ENCODE measurements at places on chromosomes 16 and 17.

DNA sequence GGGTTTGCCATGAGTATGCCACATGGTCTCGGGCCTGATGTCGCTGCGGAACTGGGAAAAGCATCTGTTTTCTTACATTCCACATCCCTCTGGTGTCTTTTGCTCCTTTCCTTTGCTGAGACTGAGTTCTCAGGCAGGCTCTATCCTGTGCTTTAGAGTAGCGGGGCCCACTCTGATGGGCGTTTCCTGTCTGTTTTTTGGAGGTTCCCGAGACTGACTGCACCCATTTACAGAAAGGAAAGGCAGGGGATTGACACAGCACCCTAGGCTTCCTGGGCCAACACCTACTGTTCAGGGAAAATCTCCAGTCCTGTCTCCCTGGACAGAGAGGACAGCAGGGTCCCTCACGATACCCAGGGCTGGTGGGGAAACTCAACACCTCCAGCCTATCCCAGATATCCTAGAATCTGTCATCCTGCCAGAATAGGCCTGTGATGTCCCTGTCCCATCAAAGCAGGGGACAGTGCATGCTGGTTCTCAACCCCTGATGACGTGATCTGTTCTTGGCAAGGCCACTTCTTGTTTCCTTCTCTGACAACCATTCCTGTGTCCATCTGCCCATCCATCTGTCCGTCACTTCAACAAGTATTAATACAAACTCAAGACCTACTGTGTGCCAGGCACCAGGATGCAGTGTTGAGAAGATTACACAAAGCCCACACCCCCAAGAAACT lies 42.2 kb downstream of the ACTG1 start:
- DNase-seq: no peak

DNA sequence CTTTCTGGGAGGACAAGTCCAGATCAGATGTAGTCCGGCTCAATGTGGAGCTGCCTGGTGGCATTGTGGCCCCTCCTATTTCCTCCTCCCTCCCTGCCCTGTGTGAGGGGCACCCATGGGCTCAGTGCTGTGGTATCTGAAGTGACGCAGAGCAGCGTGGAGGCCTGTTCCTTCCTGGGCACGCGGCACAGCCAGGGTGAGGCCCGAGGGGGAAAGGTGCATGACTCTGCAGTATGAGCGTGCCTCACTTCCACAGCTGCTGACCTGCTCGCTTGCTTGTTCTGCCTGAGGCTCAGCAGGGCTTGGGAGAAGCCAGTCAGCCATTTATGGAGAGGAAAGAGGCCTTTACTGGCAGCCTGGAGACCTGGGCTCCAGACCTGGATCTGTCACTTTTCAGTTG lies 11.7 kb downstream of the TMEM238L start:
- DNase-seq: no peak

DNA sequence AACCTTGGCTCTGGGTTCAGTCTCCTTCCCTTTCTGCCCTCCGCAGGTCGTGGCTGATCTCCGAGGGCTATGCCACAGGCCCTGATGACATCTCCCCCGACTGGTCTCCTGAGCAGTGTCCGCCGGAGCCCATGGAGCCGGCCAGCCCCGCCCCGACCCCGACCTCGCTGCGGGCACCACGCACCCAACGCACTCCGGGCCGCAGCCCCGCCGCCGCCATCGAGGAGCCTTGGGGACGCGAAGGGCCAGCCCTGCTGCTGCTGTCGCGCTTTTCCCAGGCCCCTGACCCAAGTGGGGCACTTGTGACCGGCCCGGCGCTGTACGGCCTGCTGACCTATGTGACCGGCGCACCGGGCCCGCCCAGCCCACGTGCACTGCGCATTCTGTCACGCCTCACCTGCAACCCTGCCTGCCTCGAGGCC lies 5.1 kb downstream of the ARMC5 start:
- DNase-seq: no peak

DNA sequence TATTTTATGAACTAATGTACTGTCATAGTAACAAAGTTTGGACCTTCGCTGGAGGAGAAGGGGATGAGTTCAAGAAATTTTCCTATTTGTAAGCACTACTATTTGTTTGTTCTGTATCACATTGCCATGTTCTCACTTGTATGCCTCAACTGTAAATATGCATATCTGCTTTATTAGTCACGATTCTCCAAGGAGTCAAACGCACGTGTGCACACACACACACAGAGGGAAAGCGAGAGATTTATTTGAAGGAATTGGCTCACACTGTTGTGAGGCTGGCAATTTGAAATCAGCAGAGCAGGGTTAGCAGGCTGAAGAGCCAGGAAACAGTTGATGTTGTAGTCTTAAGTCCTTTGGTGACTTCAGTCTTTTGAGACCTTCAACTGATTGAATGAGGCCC lies 24.9 kb upstream of the MYH2 start:
- DNase-seq: no peak

- no peak for DNase-seq
These were observed 4.8 kb downstream of the HSD11B2 start for GRCh38 chr16:67435758-67436164.

GRCh38 chr16:66596986-66597848 lies 7.3 kb upstream of the CMTM3 start:
- no peak for DNase-seq

DNA sequence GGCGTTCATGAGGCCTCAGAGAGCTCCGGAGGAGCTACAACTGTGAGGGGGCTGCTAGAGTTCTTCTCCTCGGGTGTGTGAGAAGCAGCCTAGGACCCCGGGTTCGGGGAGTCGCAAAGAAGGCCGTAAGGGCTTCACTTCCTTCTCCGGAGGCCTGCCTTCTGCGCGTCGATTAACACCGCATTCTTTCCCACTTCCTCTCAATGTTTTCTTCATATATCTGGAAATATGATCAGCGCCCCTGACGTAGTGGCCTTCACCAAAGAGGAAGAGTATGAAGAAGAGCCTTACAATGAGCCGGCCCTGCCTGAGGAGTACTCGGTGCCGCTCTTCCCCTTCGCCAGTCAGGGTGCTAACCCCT lies 449 bp downstream of the SMCR8 start:
- DNase-seq: no peak

DNA sequence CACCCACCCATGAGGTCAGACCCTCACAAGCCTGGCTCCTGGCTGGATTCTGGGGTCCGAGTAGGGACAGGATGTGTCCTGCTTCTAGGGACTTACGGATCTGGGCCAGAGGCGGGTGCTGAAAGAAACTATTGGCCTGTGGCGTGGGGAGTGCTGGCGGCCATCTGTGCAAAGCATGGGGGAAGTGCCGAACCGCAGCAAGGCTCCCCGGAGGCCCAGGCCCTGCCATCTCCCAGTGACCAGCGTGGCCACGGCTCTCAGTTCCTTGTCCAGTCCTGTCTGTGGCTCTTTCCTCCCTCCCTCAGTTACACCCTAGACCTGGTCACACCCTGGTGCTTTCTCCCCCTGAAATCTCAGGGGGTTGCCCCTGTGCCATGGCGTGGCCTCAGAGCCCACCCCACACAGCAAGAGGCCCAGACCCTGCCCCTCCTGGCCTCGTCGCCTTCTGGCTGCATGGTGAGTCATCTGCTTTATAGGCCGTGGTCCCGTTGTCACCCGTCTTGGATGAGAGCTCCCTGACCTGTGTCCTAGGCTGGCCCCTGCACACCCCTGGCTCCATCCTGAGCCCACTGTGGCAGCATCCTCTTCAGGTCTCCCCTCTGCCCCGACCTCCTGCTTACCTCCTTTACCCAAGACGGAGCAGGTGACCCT lies 54.5 kb downstream of the PRMT7 start:
- no peak for DNase-seq

GRCh38 chr16:65375651-65376050 lies 253.8 kb upstream of the CDH11 start:
- no peak for DNase-seq

- DNase-seq: peak; percentile 6
These were observed 7.1 kb downstream of the NKIRAS2 start for GRCh38 chr17:42026857-42027589.

- DNase-seq: no peak
These were observed 59.4 kb downstream of the RTN4RL1 start for GRCh38 chr17:1965556-1966273.

GRCh38 chr17:39979016-39979670 lies 1.5 kb upstream of the PSMD3 start:
- DNase-seq: no peak

GRCh38 chr16:12526515-12526914 lies 277.2 kb downstream of the CPPED1 start:
- DNase-seq: no peak

DNA sequence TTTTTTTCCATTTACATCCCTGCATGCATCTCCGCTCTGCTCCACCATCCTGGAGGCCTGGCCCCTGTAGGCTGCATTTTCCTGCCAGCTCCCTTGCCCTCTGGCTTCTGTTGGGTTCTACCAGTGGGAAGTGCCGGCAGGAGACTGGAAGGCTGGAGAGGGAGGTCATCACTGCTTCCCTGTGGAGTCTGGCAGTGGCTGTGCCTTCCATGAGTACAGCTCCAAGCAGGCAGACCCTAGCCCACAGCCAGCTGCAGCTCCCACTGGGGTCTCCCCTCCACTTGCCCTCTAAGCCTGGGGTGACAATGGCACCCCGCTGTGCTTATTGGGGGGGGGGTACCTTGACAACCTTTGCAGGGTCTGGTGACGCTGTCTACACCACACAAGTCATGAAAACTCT lies 37.3 kb downstream of the MMP15 start:
- DNase-seq: no peak

DNA sequence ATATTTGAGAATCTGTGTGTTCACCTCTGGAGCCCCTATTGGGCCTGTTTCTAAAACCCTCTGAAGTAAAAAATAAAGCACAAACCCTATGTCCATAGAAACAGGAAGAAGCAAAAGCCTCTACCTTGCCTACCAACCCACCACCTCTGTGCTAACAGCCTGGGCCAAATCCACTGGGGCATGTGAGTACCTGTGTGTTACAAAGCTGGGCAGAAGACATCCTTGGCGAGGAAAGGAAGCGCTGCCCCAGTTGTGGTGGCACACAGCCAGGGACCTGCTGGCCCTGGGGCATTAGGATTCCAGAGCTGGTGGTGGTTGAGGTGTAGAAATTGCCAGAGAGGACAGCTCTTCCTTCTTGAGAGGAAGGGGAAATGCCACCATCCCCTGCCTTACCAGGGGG lies 30.0 kb downstream of the MYO18A start:
- no peak for DNase-seq

DNA sequence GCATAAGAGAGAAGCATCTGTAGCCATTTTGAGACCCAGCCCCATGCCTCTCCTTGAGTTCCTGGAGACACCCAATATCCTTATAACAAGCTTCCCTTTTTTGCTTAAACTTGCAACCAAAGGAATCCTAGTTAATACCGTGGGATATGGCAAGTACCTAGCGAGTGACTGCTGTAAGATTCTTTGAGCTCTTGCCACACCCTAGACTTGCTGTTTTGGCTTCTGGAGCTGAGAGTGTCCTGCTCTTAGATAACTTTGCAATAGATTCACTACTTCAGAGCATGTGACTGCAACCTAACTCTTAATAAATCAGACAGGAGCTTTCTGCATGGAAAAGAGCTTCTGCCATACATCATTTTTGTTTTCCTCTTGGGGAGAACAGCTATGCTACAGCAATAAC lies 58.3 kb downstream of the AKAP1 start:
- no peak for DNase-seq

Data from CD4-positive, alpha-beta memory T cell (primary cell).